ENCODE measurements at places on chromosomes 5 and 9. TPM values are rescaled to one million over a fixed set of nuclear protein-coding genes. Genes with fewer than 3 reads are reported as not detected.

The SPATA31C1 gene
- total RNA-seq: 0.08 TPM

The TPPP gene
- 1.4 TPM for total RNA-seq

The SMIM3 gene
- total RNA-seq: 17.7 TPM

The PMPCA gene
- 123 TPM for total RNA-seq

The CLIC3 gene
- 0.26 TPM for total RNA-seq

The CDK5RAP2 gene
- 65.9 TPM for total RNA-seq

The DNM1 gene
- total RNA-seq: 0.84 TPM

The LECT2 gene
- total RNA-seq: not detected

The CORO2A gene
- 18.2 TPM for total RNA-seq

The ALDH1A1 gene
- not detected for total RNA-seq

The CCDC152 gene
- total RNA-seq: 0.79 TPM

The FAM219A gene
- total RNA-seq: 12.9 TPM

Measured in activated T-helper 17 cell treated with anti-CD3 and anti-CD28 coated beads, Interleukin-2, amount 50 U/mL, for 72 hours (primary cell).